SHP77 treated with DMSO at 0.1 percent for 48 hours (cell line): ENCODE measurements at places on chromosomes 13 and 19.
A peak's percentile ranks its signal among the peaks of the same experiment; 100 is the strongest.

DNA sequence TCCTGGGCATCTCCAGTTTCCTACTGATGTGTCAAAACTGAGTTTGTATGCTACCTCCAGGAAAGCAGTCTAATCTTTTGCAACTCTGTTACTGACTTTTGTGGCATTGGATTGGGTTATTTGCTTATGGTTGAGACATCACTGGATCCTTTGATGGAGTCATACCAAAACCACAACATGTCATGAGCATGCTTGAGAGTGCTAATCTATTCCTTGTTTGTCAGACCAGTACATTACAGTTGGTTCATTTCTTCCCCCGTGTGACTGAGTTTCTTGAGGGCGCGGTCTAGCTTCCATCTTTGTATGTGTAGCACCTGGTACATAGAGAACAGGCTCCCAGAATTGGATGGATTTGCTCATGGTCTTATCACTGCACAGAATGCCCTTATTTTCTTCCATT lies 43.2 kb downstream of the SUGT1 start:
- no peak for DNase-seq

DNA sequence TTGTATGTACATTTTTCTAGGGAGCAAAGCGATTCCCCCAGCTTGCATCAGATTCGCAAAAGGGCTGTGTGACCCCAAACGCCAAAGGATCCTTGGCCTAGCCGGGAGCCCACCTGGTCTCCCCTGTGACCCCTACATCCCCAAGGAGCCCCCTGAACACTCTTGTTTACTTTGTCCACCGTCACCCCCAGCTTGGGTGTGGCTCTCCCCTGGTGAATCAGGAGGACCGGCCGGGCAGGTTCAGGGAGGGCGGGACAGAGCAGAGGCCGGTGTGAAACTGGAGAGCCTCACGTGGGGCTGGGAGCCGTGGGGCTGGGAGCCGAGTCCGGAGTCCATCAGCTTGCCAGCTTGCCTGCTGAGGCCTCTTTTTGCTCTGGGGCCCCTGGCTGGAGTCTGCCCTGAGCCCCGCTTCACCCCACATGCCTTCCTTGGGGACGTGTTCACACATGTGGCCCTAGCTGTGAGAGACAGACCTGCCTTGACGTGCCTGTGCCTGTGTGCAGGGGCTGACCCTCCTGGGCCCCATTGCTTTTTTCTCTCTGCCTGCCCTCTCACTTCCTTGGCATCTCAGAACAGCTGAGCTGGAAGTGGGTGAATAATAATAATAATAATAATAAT lies 2.0 kb downstream of the ITPKC start:
- DNase-seq: no peak

- peak; percentile 46 for DNase-seq
Observed at GRCh38 chr13:33139184-33139583, 123.0 kb downstream of the KL start.

DNA sequence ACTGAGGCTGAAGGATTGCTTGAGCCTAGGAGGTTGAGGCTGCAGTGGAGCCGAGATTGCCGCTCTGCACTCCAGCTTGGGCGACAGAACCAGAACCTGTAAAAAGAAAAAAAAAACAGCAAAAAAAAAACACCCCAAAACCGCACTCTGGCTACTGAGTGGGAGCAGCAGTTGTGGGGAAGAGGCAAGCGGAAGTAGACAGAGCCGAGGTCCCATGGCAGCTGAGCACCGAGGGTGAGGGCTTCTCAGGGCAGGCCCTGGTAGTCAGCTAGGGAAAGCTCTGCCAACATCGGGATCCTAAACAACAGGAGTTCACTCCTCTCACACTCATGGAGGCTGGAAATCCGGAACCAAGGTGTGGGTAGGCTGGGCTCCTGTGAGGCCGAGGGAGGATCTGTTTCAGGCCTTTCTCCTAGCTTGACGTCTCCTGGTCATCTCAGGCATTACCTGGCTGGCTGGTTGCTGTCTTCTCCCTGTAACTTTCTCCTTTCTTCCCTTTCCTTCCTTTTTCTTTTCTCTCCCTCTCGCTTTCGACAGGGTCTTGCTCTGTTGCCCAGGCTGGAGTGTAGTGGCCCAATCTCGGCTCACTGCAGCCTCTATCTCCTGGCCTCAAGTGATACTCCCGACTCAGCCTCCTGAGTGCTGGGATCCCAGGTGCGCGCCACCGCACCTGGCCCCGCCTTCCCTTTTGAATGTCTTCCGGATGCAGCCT lies 15.8 kb upstream of the LATS2 start:
- DNase-seq: no peak

DNA sequence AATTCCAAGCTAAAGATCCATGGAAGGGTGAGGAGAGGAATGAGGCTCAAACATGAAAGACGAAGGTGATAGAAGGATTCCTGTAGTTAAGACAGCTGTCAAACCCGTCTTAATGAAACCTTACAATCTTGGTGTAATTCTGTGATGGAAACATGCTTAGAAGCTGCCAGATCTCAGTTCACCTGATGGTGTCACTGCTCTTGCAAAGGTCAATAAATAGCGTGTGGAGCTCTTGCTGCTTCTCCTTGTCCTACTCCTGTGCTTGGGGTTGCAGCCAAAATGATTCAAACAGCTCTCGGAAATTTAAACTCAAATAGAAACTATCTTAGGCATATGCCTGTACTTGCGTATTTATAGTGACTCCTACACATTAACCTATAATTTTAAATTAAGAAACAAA lies 1705.0 kb downstream of the OLFM4 start:
- no peak for DNase-seq

DNA sequence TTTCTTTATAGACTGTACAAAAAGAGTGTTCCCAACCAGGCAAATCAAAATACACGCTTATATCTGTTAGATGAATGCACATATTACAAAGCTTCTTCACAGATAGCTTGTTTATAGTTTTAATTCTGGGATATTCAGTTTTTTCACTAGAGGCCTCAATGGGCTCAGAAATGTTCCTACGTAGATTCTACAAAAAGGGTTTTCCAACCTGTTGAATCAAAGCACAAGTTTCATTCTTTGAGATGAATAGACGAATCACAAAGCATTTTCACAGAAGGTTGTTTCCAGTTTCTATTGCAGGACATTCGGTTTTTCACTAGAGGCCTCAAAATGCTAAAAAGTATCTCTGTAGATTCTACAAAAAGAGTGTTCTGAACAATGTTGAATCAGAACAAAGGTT lies 1490.3 kb downstream of the UQCRFS1 start:
- DNase-seq: no peak

DNA sequence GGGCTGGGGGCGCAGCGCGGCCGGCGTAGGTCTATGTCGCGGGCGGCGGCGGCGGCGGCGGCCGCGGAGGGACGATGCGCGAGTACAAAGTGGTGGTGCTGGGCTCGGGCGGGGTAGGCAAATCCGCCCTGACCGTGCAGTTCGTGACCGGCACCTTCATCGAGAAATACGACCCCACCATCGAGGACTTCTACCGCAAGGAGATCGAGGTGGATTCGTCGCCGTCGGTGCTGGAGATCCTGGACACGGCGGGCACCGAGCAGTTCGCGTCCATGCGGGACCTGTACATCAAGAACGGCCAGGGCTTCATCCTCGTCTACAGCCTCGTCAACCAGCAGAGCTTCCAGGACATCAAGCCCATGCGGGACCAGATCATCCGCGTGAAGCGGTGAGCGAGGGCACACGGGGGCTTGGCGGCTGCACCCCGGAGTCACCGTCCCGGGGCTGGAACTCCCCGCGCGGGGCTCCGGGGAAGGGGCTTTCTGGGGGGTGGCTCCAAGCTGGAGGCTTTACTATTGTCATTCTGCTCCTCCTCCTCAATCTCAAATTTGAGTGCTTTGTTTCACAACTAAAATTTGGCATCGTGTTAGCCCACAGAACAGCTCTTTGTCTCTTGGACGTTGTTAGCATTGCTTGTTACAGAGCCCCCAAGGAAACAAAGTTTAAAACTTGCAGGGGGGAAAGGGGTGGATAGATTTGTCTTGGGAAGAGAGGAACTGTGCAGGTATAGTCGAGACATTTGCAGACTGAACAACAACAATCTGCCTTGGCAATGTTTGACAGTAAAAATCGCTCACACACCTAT lies 630 bp downstream of the RAP2A start:
- no peak for DNase-seq

DNA sequence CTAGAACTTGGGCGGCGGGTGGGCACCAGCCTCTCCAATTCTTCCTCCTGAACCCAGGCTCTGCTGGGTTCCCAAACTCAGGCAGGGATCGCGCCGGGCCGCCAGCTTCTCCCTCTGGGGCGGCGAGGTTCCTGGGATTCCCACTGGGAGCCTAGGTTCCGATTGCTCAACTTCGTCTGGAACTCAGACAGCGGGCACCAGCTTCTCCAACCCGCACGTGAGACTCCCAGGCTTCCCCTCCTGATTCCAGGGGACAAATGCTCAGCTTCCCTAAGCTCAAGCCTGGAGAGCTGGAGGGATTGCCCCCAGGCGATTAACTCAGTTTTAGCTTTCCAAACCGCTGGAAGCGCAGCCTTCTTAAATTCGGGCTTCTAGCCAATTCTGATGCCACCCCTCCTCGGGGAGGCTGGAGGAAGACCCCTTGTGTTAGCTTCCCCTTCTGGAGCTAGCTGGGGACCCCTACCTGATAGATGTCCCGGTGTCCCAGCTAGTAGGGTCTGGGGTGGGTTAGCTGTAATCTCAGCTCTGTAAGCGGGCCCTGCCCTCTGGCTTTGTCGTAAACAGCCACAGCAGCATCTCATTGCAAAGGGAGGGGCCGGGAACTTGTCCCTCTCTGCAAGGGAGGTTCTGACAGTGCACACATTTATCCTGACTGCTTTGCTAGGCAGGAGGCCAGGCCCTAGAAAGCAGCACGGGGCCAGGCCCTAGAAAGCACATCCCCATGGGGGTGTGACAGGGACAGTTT lies 671 bp downstream of the MCOLN1 start:
- DNase-seq: no peak

- DNase-seq: no peak
Observed at GRCh38 chr13:100330662-100331061, 241.8 kb downstream of the PCCA start.

GRCh38 chr13:97256343-97256783 lies 34.2 kb downstream of the MBNL2 start:
- no peak for DNase-seq

DNA sequence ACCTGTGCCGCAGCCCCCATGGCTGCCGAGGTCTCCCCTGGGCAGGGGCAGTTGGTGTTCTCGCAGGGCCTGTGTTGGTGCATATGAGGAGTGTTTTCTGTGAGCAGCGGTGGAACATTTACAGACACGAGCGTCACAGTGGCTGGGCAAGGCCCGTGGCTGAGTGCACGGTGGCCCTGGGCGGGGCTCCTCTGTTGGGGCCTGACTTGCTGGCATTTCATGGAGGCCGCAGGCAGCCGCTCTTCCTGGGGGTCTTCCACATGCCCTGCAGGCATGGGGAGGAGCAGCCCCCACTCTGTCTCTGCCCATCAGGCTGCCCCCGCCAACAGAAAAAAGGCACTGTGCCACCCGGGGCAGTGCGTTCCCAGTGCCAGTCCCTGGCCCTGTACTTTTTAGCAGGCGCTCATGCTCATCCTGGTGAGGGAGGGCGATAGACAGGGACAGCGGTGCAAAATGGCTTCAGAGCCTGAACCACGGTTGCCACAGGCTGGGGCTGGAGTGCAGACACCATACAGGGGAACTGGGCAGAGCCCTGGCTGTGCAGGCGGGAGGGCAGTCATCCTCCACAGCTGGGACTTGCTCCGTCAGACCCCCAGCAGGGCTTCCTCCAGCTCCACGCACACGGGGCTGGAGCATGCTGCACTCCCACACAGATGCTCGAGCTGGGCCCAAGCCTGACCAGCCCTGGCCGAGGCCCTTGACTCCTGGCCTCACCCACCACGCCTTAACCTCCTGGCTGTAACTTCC lies 23.5 kb downstream of the TFDP1 start:
- DNase-seq: no peak

DNA sequence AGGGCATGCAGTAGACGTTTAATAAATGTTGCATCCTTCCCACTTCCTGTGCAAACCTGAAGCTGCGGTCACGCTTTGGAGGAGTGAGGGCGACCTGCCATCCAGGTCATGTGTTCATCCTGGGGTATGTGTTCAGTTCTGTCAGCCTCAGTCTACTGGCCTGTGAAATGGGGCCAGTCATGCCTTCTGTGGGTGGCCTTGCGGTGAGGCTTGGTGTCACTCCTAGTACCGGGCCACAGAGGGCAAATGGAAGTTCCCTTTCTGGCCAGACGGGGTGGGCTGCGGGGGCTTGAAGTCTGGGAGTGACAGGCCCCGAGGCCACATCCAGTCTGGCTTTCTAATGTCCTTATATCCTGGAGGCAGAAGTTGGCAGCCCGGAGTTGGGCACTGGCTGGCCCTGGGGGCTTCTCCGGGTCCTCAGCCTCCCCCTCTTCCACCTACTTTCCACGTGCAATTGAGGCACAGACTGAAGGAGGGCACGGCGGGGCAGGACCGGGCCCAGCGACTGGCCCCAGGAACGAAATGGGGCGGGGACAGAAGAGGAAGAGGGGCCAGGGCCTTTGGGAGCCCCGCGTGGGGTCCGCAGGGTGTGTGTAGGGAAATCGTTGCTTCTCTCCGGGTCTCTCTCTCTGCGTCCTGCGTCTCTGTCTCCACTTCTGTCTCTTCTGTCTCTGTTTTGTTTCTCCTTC lies 11.1 kb downstream of the PDE4A start:
- no peak for DNase-seq

GRCh38 chr19:46413262-46414031 lies at the start of gene CCDC8:
CCDC8 (minus strand) TSS chr19:46413564; CDS start chr19:46412810, 754 bp downstream.
- no peak for DNase-seq

- no peak for DNase-seq
Observed at GRCh38 chr13:113635048-113635420, 23.0 kb downstream of the ATP4B start.

- DNase-seq: no peak
Observed at GRCh38 chr13:99495466-99496183, 5.6 kb upstream of the TM9SF2 start.

- no peak for DNase-seq
Observed at GRCh38 chr19:35431145-35431807, 16.8 kb upstream of the FFAR2 start.

GRCh38 chr19:518598-519231 lies 11.4 kb downstream of the TPGS1 start:
- DNase-seq: no peak

DNA sequence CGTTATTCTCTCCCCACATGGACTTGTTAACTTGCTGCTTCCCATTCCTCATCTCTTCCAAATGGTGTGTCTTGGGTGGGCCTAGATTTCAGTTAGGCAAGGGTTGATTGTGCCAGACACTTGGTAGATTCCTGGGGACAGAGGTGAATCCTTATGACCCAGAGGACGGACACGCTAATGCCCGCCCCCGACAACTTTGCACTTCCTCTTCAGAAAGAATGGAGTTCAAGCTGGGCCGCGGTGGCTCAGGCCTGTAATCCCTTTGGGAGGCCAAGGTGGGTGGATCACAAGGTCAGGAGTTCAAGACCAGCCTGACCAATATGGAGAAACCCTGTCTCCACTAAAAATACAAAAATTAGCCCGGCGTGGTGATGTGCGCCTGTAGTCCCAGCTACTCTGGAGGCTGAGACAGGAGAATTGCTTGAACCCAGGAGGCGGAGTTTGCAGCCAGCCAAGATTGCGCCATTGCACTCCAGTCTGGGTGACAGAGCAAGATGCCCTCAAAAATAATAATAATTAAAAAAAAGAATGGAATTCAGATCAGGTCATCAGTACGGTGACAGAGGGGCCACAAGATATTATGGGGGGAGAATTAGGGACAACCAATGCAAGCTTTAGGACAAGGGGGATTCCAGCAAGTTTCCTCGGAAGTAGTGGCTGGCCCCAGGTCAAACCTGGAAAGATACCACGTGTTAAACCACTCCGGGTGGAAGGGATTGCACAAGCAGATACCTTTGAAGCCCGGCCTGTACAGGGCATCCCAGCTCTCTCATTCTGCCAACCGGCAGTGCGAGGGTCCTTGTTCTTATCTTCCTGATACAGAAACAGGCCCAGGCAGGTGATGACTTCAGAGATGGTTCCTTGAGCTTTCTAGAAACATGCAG lies 2.7 kb downstream of the MYO9B start:
- DNase-seq: no peak
